Tongue (tissue), 3 donors: ENCODE measurements at places on chromosomes 3 and 15.

DNA sequence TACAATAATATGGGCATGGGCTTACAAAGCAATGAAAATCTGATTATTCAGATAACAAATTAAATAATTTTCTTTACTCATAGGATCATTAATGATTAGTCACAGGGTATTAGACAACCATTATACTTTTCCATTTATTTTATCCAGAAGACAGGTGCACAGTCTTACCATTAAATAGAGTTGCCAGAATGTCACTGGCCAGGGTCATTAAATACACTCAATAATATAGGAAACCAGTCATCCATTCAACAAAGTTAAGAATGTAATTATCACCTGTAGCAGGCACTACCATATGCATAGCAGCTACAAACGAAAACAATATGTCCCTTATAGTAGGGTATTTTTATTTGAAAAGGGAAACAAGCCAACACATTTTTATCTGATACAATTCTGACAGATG is 16.1 kb downstream of the ROBO1 start:
- no peak for DNase-seq

- no peak for DNase-seq
Observed at GRCh38 chr15:64806509-64806908, 18.9 kb downstream of the PIF1 start.

DNA sequence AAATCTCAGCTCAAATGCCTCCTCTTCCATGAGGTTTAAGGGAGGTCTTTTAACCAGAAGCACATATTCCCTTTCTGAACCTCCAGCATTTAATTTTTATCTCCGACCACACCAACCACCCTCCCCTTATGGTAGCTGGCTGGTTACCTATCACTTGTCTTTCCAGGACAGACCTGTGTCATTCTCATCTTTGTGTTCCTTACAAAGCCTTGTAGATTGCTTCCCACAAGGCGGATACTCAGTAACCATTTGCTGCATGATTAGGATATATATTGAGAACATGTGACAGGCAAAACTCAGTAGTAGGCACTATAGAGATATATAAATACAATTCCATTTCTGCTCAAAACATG is 119.5 kb downstream of the RPL22L1 start:
- no peak for DNase-seq

DNA sequence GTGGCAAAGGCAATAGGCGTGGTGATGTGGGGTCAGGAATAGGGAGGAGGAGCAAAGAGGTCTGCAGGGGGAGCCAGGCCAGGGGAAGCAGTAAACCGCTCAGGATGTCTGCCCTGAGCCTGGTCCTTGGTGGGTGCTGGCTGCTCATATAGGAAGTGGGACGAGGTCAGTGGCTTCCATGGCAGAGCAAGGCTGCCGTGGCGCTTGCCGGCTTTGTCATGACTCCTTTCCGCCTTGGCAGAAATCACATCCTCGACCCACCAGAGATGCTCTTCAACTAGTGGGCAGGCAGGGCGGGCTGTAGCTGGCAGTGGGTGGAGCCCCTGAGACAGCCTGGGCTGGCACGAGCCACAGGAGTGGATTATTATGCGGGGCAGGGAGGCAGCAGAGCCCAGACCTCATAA is 13.1 kb upstream of the SKOR1 start:
- DNase-seq: no peak

DNA sequence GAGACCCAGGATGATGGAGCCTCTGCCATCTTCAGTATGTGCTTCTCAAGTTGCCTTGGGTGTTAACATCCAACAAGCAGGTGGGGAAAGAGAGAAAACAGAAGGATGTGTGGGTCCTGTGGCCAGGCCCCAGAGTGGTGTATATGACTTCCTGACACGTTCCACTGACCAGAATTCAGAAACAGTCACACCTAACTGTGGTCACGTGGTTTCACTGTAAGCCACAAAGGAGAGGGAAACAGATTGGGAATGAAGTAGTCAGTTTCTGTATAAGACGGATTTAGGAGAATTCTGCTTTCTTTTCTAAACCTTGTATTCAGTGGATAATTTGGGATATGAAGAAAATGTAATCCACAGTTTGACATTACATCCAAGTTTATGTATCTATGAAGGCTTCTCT is 454.1 kb upstream of the IL12A start:
- DNase-seq: no peak

DNA sequence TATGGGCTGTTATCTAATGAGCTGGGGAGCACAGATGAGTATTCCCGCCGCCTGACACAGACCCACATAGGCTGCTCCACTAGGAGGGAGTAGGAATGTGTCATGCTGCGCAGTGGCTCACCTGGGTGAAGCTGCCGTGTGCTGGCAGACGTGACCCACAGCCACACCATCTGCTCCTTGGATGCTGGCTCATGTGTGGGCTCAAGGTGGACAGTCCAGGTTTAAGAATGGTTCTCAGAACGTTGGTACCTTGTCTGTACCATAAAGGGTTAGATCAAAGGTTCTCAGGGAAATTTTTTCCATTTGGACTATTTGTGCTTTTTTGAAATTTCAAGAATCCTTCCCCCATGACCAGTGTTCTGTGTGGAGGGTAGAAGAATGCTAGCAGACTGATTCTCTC is 338.9 kb upstream of the TRIM42 start:
- no peak for DNase-seq

DNA sequence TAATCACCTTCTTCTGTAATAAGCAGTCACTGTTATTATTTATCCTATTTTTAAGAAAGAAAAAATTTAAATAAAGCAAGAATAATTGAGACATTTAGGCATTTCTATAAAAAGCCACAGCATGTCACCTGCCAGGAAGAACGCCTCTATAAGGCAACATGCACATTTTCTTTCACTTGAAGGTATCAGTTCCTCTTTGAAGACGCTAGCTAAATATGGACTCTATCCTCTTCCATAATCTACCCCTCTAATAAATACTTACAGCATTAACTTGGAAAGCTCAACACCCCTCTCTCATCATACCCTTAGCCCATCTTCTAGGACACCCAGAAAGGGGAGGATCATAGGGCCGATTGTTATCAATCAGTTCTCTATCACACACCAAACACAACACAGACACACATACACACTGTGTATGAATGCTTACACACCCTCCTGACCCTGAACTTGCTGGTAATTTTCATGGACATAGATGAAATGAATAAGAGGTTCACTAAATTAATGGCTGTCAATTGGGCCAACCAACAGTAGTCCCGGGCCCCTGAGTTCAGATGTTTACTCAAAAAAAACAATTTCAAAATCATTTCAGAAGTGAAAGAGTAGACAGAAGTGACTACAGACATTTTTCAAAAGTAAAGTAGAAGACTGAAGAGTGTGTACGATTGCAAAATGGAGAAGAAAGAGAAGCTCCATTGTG is 102.5 kb downstream of the ZMAT3 start:
- no peak for DNase-seq
